ENCODE measurements at places on chromosomes 3 and 15. TPM values are rescaled to one million over a fixed set of nuclear protein-coding genes. Genes with fewer than 3 reads are reported as not detected.

GRCh38 chr3:95715128-95715527 is 1099.3 kb upstream of the EPHA6 start:
- no peak for ATAC-seq

DNA sequence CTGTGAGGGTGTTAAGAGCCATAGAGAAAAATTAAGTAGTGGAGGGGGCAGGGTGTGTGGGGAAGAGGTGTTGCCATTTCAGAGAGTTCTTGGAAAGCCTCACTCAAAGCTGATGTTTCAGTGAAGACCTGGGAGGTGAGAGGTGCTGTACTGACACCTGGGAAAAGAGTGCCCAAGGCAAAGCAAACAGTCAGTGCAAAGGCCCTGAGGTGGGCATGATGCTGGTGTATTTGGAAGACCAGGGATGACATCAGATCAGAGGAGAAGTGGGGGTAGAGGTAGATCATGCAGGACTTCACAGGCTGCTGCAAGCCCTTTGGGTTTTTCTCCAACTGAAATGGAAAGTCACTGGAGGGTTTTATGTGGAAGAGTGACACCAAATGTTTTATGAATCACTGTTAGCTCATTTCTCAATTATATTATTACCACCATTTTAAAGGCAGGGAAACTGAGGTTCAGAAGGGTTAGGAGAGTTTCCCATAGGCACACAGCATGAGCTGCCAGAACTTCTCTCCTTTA is 42.8 kb upstream of the SMAD3 start:
- no peak for ATAC-seq

GOLGA6L1 gene
- total RNA-seq, result not detected

SNRPA1 gene
- total RNA-seq, result 39.5 TPM

GOLGA6A gene
- 0.31 TPM for total RNA-seq

Measured in gastroesophageal sphincter (tissue), 4 donors.